ENCODE measurements at places on chromosomes 12 and 14.

GRCh38 chr12:105672121-105672975, 341.9 kb downstream of the C12orf75 start:
- no peak for DNase-seq

- no peak for DNase-seq
Measured at GRCh38 chr14:71638523-71639196, 293.6 kb upstream of the RGS6 start.

DNA sequence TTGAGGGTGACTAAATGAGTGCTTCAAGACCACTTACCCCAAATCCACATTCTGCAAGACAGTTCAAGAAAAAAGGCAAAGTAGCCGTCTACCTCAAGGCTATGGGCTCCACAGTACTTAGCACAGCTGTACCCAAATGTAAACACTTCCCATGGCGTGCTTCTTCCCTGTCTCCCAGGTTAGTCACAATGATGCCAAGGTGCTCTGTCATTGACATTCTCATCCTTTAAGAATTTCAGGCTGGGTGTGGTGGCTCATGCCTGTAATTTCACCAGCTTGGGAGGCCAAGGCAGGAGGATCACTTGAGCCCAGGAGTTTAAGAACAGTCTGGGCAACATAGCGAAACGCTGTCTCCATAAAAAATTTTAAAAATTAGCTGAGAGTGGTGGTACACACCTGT, 51.2 kb upstream of the CERS5 start:
- no peak for DNase-seq

- DNase-seq: no peak
Measured at GRCh38 chr12:69687390-69687789, 11.7 kb downstream of the BEST3 start.

DNA sequence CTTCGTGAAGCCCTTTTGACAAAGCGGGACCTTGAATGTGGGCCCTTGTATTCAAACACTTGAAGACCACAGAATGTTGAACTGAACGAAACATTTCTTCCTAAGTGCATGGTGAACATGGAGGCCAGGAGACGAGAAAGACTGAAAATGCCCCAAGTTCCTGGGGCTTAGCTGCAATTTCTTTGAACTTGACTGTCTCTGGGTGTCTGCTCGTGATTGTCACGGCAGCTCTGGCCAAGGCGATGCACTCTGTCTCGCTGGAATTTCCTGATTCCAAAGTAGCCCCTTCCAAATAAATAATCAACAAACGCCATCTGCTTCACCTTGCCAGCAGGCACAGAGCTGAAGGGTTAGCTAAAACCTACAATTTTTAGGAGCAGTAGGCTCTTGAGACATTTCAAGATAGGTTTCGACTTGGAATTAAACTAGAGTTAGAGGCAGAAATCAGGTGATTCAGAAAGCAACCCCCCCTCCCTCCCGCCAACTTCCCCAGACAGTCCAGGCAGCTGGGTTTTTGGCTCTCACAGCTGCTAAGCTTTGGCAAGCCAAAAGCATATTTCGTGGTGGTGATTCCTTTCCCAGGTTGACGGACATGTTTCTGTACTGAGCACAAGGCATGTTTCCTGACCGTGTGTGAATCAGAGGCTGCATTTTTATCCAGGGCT, 13.5 kb upstream of the IRF2BPL start:
- DNase-seq: no peak

- no peak for DNase-seq
Measured at GRCh38 chr12:70366581-70367257, 629 bp downstream of the KCNMB4 start.

DNA sequence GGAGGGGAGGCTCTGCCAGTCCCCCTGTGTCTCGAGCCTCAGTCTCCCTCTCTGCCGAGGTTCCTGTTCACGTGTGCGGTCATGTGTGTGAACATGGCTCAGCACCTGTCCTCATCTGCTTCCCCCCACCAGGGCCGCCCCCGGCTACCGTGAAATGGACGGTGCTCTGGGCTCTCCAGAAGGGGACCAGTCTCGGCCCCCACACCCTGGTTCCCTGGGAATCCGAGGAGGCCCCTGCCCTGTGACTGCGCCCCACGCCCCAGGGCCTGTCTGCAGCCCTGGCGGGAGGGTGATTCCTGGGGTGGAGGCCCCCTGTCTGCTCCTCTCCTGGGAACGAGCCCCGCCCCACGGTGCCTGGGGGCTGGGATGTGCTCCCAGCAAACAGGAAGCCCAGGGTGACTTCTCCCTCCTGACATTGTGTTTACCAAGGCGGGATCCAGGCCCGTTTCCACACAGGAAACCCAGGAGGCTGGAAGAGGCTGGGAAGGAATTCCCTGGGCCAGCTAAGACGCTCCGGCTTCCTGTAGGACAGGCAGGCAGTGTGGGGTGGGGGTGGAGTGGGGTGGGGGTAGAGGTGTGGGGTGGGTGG, 46.6 kb downstream of the KIF26A start:
- DNase-seq: no peak

- DNase-seq: no peak
Measured at GRCh38 chr12:39581592-39581991, 38.0 kb downstream of the ABCD2 start.

DNA sequence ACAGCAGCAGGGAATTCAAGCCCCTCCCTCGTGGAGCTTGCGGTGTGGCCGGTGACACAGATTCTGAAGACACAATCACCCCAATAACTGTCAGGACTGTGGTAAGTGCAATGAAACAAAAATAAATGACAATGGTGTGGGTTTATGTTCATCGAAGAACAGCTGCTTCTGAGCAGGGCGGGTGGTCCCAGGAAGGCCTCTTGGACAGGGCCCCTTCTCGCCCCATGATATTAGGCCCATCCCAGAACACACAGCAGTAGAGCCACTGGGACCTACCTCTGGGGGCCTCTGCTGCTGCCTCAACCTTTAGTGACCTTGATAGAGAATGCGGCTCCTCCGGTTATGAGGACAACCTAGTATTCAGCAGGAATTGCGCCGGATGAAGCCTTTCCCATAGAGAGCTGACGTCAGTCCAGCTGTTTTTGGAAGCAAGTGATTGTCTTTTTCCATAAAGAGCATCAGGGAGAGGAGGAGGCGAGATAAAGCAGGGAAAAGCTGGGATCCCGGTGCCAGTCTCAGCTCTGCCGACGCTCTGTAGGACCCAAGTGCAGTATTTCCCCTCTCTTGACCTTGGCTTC, 84.1 kb upstream of the BCL11B start:
- no peak for DNase-seq

DNA sequence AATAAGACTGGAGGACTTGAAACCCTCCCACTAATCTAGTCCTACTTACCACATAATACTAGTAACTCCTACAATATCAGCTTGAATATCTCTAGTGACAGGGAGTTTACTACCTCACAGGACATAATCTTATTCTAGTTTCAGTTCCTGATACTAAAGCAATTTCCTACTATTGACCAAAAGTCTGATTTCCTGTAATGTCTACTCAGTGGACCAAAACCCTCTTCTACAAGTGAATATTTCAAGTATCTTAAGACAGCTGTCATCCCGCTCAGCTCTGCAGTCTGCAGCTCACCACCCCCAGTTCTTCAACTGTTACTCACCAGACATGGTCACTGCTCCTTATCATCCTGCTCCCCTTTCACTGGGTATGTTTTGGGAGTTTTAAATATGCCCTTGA, 70.8 kb upstream of the TMCC3 start:
- DNase-seq: no peak

DNA sequence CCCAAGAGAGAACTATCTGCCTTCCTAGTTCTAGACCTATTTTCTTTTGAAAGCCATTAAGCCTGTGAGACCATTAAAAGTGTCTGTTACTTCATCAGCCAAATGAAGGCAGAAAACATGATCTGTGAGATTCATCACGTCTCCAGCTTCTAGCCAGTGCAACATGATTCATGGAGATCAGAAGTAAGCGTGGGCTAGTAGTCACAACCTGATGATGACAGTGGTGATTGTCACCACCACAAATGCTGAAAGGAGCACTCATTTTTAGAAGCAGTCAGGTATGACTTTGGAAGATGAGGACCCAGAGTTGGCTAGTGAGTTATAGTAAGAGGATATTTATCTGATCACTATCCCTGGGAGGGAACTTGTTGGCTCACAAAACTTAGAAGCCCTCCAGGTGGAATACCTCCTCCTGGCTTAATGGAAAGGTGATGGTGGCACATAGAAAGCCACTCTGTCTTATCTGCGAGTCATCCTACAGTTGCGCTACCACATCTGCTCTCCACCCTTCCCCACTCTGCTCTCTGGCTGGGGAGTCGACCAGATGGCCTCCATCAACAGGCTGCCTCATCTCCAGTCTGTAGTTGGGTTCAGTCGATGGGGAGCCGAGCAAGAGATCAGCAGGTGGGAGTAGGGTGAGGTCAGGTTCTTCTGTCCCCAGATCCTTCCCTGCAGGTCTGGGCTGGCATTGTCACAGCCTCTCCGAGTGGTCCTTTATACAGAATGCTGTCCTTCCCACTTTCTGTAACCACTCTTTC, 317.6 kb upstream of the FKBP4 start:
- no peak for DNase-seq

DNA sequence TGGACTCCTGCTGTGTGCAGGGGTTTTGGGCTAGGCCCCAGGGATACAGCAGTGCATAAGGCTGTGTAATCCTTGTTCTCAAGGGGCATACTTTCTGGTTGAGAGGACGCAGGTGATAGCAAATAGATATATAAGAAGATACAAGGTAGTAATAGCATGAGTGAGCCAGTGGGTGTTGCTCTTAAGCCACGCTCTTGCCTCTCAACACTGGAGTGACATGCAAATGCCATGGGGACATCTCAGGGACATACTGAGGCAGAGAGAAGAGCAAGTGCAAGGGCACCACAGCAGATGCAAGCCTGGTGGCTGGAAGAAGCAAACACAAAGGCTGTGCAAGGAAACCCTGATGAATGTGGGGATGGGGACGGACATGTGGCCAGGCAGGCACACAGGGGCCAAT, 223.3 kb downstream of the CHST11 start:
- peak; percentile 32 for DNase-seq

GRCh38 chr14:93332397-93332852, 411 bp downstream of the BTBD7 start:
- DNase-seq: no peak

GRCh38 chr12:115451151-115451779, 767.3 kb upstream of the TBX3 start:
- DNase-seq: no peak

- DNase-seq: no peak
Measured at GRCh38 chr12:49905718-49906314, 2.1 kb upstream of the FAIM2 start.

- no peak for DNase-seq
Measured at GRCh38 chr12:80935111-80935510, 2.6 kb downstream of the LIN7A start.

- DNase-seq: no peak
Measured at GRCh38 chr12:45637706-45638105, 91.8 kb upstream of the ARID2 start.

GRCh38 chr14:103555559-103556337, 6.7 kb downstream of the BAG5 start:
- no peak for DNase-seq

DNA sequence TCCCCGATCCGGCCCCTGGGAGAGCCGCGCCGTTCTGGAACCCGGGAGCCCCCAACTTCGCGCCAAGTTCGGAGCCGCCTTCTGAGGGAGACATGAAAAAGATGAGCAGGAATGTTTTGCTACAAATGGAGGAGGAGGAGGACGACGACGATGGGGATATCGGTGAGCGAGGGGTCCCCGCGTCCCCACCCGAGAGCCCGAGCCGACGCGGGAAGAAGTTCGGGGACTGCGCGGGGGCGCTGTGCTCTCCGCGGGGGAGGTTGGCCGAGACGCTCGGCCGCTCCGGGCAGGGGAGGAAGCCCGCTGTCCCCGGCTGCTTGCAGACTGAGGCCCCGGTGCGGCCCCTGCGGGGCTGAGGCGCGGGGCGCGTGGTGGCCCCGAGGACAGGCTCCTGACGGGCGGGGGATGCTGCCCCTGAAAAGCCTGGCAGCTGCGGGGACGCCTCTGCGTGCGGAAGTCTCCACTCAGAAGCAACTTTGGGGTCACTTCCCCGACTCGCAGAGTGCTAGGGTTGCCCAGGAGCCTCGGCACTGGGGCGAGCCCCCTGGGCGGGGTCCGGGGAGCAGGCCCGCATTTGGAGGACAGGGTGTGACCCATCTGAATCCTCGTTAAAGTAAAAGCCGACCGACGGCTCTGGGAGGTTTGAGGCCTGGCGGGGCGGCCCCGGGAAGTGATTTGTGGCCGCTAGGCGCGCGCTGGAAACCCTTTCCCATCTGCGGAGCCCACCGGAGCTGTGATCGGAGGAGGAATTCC, 511 bp downstream of the ANO6 start:
- DNase-seq: no peak

- DNase-seq: no peak
Measured at GRCh38 chr12:1782215-1782614, 38.1 kb upstream of the LRTM2 start.

GRCh38 chr14:31206536-31207286, 882 bp downstream of the HECTD1 start:
- DNase-seq: no peak

- no peak for DNase-seq
Measured at GRCh38 chr12:132513458-132514135, 23.6 kb downstream of the FBRSL1 start.

GRCh38 chr14:54719406-54719805, 152.5 kb downstream of the SAMD4A start:
- no peak for DNase-seq

DNA sequence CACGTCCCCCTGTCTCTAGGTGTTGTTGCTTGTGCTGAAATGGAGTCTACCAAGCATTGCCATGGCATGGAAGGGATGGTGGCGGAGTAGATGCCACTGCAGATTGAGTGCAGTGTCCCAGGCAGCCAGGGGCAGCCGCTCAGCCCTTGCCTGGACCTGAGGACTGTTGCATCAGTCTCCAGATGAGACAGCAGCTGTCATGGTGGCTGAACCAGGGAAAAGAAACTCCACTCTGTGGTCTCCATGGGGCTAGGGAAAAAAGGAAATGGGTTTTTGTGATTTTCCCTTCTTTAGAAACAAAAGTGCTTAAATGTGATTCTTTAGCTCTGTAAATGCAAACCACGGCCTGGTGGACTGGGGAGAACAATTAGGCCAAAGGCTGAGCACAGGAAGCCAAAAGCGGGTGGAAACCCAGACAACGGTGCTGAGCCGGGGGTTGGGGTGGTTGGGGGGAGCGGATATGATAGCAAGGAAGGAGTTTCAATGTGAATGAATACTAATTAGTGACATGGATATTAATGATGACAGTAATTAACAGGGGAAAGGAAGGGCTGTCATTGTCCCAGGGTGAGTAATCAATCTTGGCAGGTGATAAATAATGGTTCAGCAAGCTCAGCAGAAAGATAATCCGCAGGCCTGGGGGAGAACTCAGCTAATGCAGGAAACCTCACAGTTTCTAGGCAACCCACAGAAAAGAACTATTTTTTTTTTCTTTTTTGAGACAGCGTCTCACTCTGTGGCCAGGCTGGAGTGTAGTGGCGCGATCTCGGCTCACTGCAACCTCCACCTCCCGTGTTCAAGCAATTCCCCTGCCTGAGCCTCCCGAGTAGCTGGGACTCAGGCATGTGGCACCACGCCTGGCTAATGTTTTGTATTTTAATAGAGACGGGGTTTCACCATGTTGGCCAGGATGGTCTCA, 442.6 kb downstream of the DPF3 start:
- no peak for DNase-seq
